Stimulated activated CD8-positive, alpha-beta memory T cell treated with anti-CD3 and anti-CD28 coated beads, Interleukin-7, amount 100 ng/mL, for 1 hour (primary cell): ENCODE measurements at places on chromosomes 3 and 15.

GRCh38 chr3:78221796-78222195 lies 1181.9 kb downstream of the ROBO2 start:
- no peak for DNase-seq

DNA sequence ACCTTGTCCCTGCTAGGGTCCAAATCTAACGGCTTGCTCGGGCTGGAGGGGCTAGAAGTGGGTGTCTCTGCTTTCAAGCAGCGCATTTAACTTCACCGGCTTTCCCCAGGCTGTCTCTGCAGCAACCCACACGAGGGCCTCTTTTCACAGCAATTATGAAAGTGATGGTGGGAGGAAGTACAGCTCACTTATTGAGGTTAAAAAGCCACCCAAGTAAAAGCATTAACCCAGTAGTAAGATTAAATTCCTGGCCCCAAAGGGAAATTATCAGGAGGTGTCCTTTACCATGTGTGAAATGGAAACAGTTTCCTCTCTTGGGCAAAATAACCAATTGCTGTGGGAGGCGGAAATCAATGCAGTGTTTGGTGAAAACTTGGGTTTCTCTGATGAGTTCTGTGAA lies 41.1 kb downstream of the NGRN start:
- no peak for DNase-seq

- DNase-seq, result no peak
Measured at GRCh38 chr3:183226333-183226890, 26.6 kb upstream of the B3GNT5 start.

DNA sequence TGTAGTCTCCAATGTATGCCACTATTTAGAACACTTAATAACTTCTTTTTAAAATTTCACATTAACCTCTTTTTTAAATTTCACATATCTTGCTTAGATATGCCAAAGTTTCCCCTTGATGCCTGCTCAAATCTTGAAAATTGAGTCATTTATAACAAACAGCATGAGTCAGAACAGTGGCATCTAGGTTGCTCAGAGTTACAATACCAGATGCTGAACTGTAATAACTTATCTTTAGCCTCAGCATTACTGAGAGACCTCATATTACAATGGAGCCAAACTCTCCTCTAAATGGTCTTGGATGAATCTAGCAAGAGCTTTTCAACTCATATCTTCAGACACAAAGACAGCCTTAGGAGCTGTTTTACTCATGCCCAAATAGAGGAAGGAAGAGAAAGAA lies 439.3 kb upstream of the ARPP21 start:
- DNase-seq, result no peak

DNA sequence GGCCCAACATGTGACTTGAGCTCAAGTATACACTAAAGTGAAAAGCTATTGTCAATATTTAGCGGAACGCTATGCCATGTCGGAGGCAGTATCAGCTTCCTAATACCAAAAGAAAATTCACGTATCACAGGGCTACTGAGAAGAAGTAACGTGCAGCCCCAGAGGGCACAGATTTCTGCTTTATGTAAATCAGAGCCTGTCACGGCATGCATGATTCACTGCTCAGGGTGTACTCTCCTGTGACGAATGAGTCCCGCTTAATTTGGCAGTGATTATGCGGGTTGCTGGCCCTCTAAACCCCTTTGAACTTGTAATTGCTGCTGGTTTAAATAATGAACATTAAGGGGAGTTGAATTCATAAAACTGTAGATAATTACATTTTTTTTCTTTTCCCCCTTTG lies 85.3 kb downstream of the MEIS2 start:
- DNase-seq, result no peak

DNA sequence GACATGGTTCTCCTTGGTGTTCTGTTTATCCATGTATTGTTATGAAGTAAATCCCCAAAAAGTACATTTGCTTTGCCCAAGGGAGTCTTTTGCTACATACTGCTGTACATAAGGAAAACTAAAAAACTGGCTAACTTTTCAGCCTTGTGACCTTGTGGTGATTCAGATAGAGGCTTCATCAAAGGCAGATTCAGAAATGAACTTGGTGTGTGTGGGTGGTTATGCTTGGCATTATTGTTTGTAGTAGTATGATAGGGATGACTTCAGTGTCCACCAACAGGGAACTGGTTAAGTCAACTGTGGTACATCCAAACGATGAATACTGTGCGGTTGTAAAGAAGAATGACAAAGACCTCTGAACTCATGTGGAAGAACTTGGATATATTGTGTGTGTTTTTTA lies 75.6 kb upstream of the CHRNB4 start:
- no peak for DNase-seq

- DNase-seq, result no peak
Measured at GRCh38 chr3:134663721-134664456, 13.1 kb upstream of the KY start.

GRCh38 chr3:2856138-2857133 lies 253.7 kb downstream of the IL5RA start:
- DNase-seq, result no peak

DNA sequence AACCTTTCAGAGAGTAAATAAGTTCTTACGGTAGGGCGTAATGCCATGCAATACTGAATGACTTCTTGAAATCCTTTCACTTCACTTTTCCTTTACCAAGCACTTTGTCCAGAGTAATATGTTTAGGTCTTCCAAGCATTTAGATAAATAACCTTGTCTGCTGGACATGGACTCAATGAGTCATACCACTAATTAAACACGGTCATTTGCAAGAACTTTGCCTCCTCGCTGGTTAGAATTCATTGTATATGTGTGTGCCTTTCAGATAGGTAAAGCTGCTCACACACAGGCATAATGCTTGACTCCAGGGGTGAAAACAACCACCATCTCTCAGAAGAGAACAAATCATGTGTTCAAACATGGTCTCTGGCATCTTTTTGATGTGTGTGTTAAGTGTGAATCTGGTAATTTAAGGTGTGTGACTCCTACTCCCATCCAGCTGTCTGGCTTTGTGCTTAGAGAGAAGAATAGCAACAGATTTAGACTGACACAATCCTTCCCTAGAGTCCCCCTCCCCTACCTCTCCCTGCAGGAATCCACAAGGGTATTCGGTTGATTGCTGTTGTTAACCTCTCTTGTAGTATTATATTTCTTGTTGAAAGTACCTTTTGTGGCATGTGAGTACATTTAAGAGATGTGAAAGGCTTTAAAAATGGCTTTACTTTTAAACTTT lies 419.0 kb downstream of the CNTN4 start:
- no peak for DNase-seq

GRCh38 chr15:63950911-63951481 lies 95.3 kb downstream of the DAPK2 start:
- no peak for DNase-seq

DNA sequence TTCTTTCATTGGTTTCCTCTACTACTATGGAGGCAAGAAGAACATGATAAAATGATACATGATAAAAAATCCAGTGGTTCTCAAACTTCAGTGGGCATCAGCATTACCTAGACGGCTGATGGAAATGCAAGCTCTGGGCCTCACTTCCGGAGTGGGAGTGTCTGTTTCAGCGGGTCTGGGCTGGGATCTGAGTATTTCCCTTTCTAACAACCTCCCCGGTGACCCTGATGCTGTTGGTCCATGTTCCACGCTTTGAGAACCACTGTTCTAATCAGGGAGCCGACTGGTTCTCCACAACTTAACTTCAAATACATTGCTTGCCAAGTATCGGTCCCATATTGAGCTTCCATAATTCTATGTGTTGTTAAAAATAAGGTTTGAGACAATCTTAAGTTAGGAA lies 712.3 kb upstream of the LMCD1 start:
- no peak for DNase-seq

DNA sequence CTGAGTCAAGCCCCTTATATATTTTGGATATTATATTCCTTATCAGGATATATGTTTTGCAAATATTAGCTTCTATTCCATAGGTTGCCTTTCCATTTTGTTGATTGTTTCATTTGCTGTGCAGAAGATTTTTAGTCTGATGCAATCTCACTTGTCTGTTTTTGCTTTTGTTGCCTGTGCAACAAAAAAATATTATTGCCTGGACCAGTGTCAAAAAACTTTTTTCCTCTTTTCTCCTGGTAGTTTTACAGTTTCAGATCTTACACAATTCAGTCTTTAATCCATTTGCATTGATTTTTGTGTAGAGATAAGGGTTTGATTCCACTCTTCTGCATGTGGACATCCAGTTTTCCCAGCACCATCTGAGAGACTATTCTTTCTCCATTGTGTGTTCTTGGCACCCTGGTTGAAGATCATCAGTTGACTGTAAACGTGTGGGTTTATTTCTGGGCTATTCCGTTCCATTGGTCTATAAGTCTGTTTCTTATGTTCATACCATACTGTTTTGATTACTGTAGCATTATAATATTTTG lies 228.9 kb upstream of the NR2E3 start:
- no peak for DNase-seq

DNA sequence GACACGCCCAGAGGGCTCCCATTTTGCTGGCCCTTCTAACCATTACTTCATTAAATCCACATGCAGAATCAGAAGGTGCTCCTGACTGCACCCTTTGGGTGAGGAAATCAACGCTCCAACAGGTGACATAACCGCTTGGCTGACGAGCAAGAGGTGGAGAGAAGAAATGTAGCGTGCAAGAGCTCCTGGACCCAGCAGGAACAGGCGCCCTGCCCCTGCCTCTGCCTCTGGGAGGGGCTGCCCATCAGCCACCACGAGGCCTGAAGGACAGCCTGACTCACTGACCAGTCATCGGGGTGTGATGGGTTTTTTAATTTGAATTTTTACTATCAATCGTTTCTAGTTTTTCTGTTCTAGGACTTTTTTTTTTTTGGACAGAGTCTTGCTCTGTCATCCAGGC lies 218.2 kb downstream of the ADAMTS17 start:
- DNase-seq, result no peak

DNA sequence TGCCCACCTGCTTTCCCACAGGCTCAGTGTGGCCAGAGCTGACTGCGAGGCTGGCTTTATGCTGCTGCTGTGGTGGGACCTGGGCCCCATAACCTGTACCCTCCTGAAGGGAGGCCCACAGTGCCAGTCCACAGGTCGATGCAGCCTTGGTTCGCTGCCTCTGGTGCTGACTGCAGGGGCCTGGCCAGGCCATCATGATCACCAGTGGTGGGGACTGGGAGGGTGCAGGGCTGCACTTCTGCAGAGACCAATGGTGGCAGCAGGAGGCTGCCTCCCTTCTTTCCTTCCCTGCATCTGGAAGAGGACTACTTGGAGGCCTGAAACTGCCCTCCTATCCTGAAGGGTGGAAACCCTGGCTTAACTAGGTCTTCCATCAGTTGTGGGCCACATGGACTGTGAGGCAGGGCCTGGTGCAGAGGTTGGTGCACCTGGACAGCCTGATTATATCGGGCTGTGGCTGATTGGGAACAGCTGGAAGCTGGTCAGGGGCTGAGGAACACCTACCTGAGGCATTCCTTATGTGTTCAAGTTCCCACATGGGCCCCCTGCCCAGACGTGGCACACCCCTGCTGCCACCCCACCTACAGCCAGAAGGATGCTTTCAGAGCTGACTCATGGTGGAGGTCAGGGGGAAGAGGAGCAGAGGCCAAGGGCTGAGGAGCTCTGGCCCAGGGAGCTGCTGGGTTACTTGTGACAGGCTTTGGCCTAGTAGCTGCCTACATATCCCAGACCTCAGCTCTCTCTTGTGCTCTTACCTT lies 29.8 kb downstream of the POMGNT2 start:
- DNase-seq, result no peak

DNA sequence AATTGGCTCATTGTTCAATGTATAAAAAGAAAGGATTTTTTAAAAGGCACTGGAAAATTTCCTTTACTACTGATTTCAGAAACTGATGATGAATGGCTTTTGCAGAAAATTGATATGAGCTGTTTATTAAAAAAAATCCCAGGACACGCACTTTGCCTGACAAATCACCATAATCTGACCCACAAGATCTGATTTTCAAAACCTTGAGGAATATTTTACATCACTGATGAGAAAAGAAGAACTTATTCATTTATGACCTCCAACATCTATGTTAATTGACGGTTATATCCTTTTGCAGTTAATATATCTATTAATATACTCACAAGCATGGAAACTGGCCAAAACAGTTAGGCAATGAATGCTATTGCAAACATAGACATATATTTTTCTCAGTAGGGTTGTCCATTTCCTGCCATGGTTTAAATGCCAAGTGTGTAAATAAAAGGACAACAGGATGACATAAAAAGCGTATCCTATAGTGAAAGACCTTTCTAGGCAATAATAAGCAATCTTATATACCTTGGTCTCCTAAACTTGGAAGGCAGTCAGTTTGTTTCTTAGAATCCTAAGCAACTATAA lies 109.7 kb upstream of the SLC7A14 start:
- DNase-seq, result no peak

GRCh38 chr3:99114565-99115291 lies 213.2 kb upstream of the DCBLD2 start:
- no peak for DNase-seq

DNA sequence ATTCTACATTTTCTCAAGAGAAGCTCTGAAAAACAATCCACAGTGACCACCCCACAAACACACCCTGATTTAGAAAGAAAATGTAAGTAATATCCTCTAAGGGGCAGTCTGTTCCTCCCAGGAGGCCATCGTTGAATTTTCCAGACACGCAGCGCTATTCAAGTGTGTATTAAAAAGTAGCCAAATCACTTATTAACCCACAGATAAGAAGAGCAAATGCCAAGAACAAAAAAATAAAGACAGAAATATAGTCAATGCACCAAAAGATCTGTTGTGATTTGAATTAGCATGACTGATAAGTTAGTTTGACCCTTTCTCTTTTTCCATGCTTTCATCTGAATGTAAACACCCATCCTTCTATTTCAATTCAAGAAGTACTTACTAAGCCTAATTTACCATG lies 622.8 kb upstream of the ZNF385D start:
- DNase-seq, result no peak

DNA sequence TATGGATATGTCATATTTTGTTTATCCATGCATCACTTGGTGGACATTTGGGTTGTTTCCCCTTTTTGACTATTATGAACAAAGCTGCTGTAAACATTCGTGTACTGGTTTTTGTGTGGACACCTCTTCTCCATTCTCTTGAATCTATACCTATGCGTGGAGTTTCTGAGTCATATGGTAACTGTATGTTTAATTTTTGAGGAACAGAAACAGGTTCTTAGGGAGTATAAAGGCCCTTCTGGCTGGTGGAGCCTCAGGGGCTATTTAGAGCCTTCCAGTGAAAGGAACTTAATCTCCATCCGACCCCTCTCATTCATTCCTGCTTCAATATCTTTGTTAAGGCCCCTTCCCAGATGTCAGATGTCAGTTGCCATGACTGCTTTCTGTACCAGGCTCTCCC lies 14.1 kb upstream of the CTXND1 start:
- DNase-seq, result no peak

DNA sequence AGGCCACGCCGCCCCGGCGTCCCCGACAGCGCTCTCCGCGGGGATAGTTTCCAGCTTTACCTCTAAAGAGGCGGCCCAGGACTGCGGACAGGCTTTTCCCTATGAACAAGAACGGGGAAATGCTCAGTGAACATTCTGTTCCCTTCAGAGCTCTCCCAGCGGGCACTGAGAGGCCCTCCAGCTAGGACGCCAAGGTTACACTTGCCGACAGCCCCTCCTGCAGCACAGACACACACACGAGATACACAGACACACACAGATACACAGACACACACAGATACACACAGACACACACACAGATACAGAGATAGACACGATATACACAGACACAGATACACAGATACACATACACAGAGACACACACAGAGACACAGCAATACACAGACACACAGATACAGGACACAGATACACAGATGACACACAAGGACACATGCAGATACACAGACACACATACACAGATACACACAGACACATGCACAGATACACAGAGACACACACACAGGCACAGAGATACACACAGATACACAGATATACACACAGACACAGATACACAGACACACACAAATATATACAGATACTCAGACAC lies 533 bp upstream of the OCA2 start:
- DNase-seq, result no peak
